ENCODE measurements at places on chromosomes 3 and 15.

GRCh38 chr3:5787861-5788488 is 600.5 kb downstream of the EDEM1 start:
- DNase-seq = peak; percentile 3

GRCh38 chr3:84755860-84756259 is 202.9 kb upstream of the CADM2 start:
- DNase-seq = no peak

- DNase-seq = no peak
Measured at GRCh38 chr15:42413920-42414319, 54.6 kb downstream of the CAPN3 start.

GRCh38 chr3:187484547-187485295 is 116.5 kb downstream of the RTP4 start:
- no peak for DNase-seq

GRCh38 chr15:81905889-81906288 is 139.9 kb downstream of the MEX3B start:
- DNase-seq = no peak

DNA sequence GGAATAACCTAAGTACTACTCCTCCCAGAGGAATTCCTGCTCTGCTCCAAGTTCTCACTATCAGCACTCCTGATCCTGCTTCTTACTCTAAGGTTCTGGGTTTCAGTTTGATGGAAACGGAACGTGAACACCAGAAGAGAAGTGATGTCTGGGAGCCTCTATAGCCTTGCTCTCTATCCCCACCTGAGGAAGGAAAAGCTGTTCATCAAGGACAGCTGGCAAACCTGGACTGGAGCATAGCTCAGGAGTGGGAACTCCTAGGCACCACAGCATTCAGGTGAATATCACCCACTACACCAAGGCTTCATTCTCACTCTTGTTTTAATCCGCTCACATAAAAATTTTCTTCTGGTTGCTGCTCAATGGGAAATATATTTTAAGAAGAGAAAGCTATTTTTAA is 13.0 kb upstream of the CADPS start:
- peak; percentile 68 for DNase-seq

DNA sequence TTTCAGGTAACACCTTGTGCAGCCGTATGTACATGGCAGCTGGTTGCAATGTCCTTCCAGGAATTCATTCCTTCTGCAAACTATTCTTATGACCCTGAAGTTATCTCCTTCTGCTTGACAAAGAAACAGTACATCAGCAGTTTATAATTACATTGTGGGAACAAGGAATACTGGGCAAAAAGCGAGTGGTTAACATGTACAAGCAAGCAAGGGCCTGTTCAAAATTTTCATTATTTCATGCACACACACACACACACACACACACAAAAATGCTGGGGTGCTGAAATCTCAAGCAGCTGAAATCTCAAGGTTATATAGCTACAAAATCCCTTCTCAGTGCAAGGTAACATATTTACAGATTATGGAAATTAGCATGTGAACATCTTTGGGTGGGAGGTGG is 30.7 kb downstream of the GTPBP8 start:
- no peak for DNase-seq

- no peak for DNase-seq
Measured at GRCh38 chr15:82532383-82532990, 7.8 kb downstream of the RPS17 start.

DNA sequence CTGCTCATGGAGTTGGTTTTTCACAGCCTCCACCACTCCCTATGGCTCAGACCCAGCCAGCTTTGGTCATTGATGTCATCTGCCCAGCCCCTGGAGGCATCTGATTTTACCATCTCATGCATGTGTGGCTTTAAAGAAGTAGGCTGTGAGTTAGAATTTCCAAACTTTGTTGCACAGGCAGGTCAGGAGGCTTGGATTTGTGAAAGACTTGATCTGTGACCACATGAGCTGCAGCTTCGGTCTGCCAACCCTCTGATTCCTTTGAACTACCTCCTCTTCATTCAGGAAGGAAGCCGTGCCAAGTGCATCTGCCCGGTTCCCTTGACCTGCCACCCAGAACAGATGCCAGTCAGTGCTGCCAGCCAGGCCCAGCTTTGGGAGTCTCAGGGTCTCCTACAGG is 9.2 kb downstream of the CTXND1 start:
- no peak for DNase-seq

GRCh38 chr15:27054426-27054825 is 83.4 kb downstream of the GABRG3 start:
- no peak for DNase-seq

- no peak for DNase-seq
Measured at GRCh38 chr3:80114694-80115093, 346.9 kb upstream of the ROBO1 start.

GRCh38 chr3:30657914-30658313 is 51.5 kb downstream of the TGFBR2 start:
- DNase-seq = no peak

DNA sequence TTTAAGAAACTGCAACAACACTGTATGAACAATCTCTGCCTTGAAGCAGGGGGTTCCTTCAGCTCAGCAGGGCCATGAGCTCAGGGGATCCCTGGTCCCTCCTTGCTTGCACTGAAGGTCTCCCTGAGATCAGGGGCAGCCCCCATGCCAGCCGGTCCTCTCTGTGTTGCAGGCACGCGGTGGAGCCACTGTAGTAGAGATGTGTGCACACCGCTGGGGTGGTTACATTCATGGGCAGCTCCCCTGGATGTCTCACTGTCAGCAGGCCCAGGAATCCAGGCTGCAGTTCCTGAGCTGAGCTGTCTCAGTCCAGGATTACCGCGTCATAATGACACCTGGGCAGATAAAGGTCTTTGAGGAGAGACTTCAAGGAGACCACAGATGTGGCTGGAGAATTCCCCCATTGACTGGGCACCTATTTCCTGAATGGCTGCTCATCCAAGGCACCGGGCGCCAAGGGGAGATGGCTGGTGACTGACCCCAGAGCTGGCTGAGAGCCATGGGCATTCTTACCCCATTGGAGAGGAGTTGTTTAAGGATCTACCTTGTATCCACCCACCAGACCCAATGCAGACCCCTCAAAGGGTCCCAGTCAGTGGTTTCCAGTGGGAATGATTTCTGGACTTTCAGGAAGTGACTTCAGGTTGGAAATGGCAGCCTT is 10.4 kb upstream of the KLF13 start:
- no peak for DNase-seq

- no peak for DNase-seq
Measured at GRCh38 chr3:70631716-70632307, 319.4 kb upstream of the MDFIC2 start.

GRCh38 chr3:84184937-84185336 is 773.9 kb upstream of the CADM2 start:
- DNase-seq = no peak

GRCh38 chr15:61336026-61336638 is 107.0 kb upstream of the RORA start:
- DNase-seq = no peak

GRCh38 chr15:70580286-70580685 is 183.1 kb downstream of the UACA start:
- DNase-seq = no peak

GRCh38 chr3:183766745-183767606 is 58.4 kb downstream of the MAP6D1 start:
- peak; percentile 85 for DNase-seq

- no peak for DNase-seq
Measured at GRCh38 chr3:33717616-33717865, 513 bp downstream of the CLASP2 start.

DNA sequence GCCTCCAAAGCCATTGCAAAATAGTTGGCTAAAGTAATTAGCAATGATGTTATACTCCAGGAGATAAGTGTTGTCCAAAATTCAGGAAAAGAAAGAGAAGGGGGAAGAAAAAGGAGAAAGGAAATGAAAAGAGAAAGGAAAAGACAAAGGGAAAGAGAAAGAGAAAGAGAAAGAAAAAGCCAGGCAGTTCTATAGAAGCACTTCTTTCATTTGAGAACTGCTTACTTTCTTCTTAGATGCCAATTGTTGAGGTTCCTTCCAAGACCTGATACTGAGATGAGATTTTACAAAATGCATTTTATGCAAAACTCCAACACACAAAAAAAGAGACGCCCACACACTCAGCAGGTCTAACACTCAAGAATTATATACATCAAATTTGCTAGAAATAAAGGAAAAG is 298.4 kb downstream of the KCNH8 start:
- no peak for DNase-seq

- peak; percentile 40 for DNase-seq
Measured at GRCh38 chr3:13277860-13278531, 142.1 kb downstream of the NUP210 start.

GRCh38 chr3:12897381-12898289 is 56.3 kb upstream of the RPL32 start:
- no peak for DNase-seq

GRCh38 chr15:41930221-41930866 is 36.5 kb upstream of the SPTBN5 start:
- no peak for DNase-seq

GRCh38 chr3:146834917-146835316 is 229.8 kb upstream of the PLSCR5 start:
- DNase-seq = no peak

- DNase-seq = no peak
Measured at GRCh38 chr3:155244699-155245098, 48.8 kb downstream of the STRIT1 start.

DNA sequence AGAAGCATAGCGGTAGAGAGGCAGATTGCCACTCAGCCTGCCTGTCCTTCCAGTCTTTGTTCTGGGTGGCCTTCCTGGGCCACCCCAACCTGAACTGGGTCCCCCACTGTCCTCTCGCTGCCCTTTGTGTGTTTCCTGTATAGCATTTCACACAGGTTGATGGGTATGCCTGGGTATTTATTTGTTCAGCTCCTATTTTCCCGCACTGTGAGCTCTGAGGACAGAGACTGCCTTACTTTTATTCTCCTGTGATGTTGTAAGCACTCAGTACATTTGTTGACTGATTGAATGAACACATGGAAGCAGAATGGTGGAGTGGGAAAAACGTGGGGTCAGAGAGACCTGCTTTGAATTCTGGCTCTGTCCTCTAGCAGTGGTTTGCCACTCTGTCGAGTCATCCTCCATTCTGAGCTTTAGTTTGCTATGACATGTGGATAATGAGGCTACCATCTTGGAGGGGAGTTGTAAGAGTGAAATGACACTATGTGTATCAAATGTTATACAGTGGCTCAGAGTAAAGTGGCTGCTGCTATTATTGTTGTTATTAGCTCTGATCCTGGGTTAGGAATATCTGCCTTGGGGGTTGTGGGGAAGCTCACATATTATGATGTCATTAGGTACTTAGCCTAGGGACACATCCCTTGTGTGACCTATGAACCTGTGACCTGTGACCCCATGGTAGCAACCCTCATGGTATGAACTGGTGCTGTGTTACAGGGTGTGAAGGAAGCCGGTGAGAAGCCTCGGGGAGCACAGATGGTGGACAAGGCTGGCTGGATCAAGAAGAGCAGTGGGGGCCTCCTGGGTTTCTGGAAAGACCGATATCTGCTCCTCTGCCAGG is 6.4 kb downstream of the PLEKHO2 start:
- DNase-seq = no peak

DNA sequence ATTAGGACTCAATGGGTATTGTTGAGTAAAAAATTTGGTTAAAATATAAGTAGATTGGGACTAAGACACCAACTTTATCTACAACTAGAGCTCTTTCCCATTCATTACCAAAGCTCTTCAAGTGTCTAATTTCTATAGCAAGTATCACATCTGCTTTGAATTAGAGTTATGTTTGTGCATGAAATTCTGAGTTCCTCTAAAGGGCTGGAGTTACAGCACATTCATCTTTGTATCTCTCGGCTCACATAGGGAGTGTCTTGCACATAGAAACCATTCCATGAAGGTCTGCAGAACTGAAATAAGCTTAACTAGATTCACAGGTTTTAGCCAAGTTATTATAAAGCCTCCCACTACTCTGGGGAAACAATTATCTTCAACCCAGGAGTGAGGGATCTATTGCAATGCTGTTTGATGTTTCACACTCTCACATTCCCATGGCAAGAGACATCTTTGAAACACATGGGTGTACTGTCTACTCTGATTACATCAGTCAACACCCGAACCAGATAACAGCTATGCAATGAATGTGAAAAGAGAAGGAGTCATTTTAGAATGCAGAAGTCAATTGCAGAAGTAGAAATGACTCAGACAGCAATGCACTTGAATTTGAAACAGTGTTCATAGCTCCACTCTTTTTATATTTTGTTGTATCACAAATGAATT is 93.1 kb upstream of the KBTBD8 start:
- no peak for DNase-seq

DNA sequence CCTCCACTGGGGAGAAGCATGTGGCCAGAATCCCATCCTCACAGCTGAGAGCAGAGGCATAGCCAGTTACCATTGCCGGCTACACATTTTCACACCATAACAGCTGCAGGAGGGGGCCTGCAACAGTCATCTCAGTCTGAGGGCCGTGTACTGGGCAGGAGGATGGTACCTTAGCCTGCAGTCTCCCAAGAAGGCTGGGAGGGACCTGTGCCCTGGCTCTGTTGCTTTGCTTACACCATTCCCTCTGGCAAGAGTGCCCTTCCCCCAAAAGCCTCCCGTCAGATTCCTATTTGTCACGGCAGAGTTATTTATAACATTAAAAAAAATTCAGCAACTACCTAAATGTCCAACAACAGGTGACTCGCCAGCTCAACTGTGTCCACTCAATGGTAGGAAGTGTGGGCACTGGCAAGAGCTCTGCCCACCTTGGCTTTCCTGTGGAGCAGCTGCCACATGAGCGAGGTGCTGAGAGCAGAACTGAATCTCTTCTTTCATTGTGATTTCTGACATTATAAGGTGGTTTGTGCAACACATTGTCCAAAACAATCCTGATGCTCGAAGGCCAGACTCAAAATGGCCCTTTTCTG is 4.4 kb downstream of the CAMKV start:
- DNase-seq = no peak

DNA sequence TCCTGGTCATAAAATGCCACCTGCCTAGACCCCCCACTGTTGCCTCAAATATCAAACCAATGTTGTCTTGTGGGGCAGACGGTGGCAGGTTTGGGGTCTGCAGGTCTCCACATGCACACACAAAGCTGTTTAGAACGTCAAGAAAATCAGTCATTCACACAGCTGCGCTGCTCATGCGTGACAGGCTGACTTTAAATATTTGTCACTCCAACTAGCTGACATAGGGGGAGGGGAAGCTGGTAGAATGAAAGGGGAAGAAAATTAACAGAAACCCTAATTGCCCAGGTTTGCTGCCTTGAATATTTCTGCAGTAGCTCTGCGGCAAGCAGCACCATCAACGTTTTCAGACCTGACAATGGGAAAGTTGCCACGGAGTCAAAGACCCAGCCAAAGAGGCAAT is 201.8 kb downstream of the ABHD5 start:
- DNase-seq = no peak
